ENCODE measurements at places on chromosomes 5 and 9.

- DNase-seq: no peak
Measured at GRCh38 chr5:107900721-107901120, 230.0 kb upstream of the EFNA5 start.

DNA sequence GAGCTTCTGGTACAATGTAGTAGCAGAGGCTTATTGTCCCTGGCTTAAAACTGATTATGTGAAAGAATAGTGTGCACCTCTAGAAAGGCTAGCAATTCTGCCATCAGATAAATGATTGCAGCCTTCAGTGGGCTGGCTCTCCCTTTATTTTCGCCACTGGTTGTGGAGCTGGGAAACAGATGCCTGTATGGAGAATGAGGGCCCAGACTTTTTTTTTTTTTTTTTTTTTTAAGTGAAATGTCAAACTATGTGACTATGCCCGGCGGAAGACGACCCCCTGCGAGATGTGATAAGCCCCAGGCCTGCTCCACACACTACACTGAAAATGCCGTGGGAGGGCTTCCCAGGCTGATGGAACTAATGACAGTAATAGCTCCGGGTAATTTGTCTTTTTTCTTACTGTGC is 28.7 kb downstream of the ISL1 start:
- no peak for DNase-seq

DNA sequence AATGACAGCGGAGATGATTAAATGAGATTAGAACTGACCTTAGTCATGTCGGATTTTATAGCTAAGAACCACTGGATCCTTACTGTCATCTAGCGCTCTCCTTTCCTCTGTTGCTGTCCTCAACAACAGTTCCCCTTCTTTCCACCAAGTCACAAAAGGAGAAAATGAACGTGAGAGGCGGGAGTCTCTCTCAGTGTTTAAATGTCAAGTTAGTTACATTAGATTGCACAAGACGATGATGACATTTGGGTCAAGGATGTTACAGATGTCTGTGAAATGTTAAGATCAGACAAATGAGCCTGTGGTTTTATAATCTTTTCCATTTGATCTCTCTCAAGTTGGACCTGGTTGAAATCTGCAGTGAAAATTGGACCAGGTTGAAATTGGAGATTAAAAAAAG is 53.5 kb downstream of the FBXO38 start:
- DNase-seq: no peak

DNA sequence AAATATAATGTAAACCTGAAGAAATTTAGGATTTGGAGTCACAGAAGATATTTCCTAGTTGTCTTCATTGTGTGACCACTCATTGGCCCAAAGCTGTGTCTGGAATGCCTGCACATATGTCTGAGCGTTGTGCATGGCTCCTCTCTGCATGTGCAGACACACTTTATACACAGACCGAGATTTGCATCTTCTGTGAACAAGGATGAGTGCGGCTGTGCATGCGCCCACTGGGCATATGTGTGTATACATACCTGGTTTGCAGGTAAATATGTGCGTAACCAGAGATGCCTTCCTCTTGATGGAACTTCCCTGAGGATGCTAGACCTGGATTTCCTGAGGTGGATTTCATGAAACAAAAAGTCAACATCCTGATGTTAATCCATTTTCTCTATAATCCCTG is 19.1 kb downstream of the PHF2 start:
- no peak for DNase-seq

DNA sequence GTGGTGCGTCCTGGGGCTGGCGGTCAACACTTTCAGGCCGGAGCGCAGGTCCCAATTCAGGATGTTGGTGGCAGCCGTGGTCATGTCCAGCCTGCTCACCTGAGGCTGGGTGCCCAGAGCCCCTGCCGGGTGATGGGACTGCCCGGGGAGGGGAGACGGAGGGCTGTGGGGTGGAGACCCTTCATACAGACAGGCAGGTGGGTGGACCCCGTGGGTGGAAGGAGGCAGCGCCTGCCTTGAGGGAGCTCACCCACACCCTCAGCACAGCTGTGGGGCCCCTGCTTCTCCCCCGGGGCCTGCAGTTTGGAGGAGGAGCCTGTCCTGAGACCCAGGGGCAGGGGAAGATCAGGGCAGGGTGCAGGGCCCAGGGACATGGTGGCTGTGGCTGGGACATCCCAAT is 6.9 kb upstream of the PTGDS start:
- DNase-seq: no peak

DNA sequence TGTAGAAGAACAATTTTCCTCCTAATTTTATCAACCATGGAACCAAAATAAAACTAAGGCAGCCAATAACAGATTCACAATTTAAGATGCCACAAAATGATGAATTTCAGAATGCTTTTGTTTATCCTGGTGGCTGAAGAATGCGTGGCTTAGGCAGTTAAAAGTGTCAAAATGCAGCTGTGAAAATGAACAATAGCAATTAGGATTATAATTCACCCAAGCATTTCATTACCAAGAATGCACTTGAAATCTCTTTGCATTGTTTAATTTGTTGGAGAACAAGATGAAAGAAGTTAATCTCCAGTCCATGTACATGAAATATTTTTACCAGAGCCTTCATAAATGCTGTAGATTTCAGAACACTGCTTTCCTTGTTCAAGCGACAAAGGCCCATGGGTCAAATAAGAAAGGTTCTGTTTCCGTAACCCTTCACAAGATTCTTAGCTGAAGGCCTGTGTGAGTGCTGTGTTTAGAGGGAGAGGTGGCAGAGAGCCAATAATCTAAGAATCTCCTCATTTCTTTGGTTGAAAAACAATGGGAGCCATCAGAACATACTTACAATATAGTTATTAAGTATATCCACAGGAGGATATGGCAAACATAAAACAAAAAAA is 39.3 kb downstream of the CLINT1 start:
- no peak for DNase-seq

- no peak for DNase-seq
Measured at GRCh38 chr9:826500-827280, 14.8 kb upstream of the DMRT1 start.

DNA sequence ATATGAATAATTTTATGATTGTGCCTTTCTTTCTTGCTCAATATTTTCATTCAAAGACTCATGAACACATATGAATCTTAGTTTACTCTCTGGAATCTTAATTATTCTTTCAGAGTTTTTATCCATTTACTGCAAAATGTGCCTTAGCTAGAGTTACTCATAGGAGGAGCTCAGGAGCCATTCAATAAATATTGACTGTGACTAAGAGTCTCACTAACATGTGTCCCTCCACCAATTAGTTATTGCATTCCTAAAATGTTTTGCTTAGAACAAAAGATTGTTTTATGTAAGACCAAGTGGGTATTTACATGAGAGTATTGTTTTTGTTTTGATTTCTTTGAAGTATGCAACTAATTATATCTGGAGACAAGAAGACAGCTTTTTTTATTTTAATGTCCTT is 218.4 kb upstream of the MAST4 start:
- DNase-seq: no peak
